ENCODE measurements at places on chromosomes 4 and X.

DNA sequence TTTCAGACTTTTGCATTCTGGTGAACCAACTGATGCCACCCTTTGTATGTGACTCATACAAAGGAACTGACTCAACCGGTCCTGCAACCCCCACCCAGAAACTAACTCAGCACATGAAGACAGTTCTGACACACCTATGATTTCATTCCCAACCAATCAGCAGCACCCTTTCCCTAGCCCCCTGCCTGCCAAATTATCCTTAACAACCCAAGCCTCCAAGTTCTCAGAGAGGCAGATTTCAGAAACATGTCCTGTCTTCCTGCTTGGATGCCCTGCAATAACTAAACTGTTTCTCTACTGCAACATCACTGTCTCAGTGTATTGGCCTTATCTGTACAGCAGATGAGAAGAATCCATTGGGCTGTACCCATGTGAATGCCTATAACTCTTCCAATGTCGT, 284.7 kb downstream of the CAMK2D start:
- DNase-seq, result no peak

GRCh38 chr4:92253986-92254671, 49.6 kb upstream of the GRID2 start:
- no peak for DNase-seq

DNA sequence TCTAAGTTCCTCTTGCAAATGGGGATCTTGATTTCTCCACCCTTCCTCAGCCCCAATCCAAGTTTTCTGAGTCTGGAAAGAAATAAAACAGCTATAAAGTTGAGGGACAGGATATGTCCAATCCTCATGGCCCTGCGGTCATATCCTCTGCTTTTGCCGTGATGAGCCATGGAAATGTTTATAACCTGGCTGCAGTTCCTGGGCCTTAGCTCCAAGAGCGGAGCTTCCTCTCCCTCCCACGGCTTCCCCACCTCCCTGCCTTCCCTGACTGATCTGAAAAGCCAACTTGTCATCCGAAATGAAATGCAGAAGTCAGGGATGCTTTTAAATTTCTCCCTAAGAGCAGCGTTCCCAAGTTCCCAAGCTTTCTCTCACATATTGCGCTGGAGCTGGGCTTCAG, 221.5 kb upstream of the SFRP2 start:
- DNase-seq, result no peak

DNA sequence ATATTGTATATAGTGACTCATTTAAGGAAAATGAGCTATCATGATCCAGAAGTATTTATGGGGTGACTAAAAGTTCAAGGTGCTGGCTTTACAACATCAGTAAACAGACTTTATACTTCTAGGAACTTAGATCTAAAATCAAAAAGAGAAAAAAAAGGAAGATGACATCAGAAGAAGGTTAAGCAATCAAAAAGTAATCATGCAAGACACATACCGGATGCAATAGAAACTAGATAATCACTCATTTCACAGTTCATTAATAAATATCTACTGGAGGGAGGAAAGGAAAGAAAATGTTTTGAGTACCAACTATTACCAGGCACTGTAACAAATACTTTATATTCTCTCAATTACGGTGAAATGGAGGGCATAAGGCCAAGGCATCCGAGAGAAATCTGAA, 276.4 kb downstream of the SPRY1 start:
- no peak for DNase-seq

DNA sequence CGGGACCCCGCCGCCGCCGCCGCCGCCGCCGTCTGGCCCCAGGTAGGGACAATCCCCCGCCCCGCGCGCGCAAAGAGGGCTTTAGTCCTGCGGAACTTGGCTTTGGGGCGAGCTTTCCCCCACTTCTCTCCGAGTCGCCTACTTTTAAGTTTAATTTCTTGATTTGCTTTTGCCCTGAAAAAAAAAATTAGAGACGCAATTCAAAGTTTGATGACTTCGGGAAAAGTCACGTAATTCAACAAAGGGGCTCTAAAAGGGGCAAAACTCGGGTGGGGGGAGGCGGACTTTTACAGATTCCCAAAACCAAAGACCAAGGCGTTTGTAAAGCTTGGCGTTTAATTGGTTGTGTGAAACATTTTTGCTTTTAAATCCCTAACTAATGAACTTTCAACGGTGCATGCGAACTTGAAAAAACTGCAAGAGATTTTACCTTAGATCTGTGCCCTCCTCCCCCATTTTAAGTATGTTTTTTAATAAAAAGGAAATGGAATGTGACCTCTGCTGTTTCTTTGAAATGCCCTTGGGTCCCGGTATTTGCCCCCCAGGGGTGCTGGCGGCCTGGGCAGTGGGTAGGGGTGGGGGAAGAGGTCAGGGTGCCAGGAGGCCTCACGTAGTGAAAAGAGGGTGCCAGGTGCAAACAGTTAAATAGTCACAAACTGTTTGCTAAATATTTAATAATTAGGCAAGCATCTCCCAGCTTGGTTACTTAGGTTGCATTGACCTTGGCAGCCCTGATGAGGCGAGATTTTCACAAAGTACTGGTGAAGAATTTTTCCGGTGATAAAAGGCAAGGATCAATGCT, 209.7 kb downstream of the NWD2 start:
- DNase-seq, result no peak

DNA sequence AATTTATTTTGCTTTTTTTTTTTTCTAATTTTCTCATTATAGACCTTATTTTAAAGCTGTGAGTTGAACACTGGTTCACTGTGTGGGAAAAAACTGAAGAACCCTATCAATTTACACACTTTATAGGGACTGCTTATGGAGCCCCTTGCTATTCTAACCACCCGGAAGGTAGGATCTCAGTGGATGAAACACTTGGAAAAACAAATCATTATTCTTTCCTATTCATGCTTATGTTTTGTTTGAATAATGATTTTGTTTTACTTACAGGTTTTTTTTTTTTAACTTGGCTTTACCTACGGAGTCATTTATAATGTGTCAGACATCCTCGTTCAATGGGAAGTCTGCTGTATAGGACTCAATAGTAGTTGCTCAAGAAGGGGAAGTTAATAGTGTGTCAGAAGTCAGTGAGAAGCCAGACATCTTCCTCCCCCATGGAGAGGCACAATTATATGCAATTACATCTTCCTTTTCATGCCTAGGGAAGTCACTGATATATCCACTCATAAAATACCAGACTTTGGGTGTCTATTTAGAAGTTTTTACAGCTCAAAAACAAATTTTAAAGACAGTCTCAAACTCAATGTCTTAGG, 113.2 kb downstream of the ARSF start:
- DNase-seq, result no peak

GRCh38 chr4:168723569-168723968, 226.7 kb downstream of the PALLD start:
- no peak for DNase-seq

DNA sequence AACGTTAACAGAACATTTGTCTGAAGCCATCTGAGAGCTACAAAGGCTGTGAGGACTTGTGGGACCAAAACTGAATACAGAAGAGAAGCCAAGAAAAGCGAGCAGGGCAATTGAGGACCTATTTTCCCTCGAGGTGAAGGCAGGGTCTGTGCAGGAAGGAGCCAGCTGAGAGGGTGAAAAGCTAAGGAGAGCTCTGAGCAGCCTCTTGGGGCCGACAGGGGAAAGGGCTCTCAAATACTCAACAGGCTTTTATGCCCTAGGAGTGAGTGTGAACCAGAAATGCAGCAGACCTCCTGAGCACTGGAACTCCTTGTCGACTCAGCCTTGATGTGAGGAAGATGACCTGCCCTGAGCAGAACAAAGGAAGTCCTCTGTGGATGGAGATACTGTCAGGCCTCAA, 54.2 kb downstream of the C4orf50 start:
- DNase-seq, result no peak

GRCh38 chr4:135538698-135539097, 1337.1 kb upstream of the PABPC4L start:
- no peak for DNase-seq

- DNase-seq, result no peak
Observed at GRCh38 chrX:68180579-68180978, 252.7 kb downstream of the OPHN1 start.

- DNase-seq, result no peak
Observed at GRCh38 chrX:30483996-30484395, 93.6 kb downstream of the TASL start.

- DNase-seq, result no peak
Observed at GRCh38 chr4:63361628-63362027, 1047.6 kb downstream of the TECRL start.

GRCh38 chr4:32025851-32026459, 1305.8 kb downstream of the PCDH7 start:
- no peak for DNase-seq

DNA sequence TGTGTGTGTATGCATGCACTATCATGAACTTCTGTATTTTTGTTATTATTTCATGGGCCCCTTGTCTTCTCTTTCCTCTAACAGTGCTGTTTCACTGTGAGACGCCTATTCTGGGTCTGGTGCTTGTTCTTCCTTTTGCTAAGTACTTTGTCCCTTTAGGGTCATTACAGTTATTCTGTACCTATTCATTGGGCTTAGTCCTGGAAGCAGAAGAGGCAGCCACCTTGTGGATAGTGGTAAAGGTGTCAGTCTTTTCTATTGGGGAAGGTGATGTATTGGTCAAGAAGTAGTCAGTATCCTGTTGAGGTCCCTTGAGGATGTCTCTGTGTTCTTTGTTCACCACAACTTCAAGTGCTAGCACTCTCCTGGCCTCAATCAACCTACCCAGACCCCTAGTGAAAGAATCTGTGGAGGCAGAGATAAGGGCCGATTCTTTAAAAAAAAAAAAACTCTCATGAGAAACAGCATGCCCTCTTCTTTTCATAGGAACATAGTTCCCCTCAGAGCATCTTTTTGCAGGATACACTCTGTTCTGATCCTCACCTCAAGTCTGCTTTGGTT, 593.8 kb downstream of the SPRY1 start:
- no peak for DNase-seq

DNA sequence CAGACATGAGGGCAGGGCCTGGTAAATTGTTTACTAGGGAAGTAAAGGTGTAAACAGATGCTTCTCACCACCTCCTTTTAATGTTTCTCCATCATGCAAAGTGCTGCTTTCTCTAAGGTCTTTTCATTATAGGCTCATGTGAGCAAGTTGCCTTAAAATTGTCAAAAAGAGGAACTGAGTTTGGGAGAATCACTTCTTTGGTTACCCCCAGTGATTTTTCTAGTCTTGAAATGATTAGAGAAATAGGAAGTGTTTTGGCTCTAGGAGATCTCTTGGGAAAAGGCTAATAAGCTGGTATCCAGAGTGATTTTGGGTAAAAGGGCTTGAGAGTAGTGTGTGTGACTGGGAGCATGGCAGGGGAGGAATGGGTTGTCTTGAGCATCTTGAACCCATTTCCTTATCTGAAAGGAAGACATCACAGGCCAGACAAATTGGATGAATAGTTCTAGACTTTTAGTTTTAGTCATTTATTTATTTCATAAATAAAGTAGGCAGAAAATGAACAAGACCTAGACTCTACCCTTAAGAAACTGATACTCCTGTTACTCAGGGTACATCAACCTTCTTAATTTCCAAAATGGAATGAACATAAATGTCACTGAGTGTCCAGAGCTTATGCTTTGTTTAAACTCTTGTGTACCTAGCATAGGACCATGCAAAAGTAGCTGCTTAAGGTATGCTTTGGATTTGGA, 14.2 kb downstream of the GRPR start:
- DNase-seq, result no peak

- DNase-seq, result no peak
Observed at GRCh38 chr4:14701896-14702295, 300.4 kb upstream of the CPEB2 start.

DNA sequence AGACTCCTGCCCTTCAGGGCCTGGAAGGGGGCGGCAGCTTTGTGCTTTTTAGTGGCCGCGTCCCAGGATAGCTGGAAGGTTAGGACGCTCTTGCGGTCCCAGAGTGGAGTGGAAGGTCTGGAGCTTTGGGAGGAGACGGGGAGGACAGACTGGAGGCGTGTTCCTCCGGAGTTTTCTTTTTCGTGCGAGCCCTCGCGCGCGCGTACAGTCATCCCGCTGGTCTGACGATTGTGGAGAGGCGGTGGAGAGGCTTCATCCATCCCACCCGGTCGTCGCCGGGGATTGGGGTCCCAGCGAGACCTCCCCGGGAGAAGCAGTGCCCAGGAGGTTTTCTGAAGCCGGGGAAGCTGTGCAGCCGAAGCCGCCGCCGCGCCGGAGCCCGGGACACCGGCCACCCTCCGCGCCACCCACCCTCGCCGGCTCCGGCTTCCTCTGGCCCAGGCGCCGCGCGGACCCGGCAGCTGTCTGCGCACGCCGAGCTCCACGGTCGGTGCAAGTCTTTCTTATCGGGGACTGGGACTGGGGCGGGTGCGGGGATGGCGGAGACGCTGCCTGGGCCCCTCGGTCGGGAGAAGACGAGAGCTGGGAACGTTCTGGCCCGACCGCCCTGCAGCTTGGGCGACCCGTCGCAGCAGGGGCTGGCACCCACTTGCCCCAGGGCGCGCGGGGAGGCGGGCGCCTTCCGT, at the start of gene EDNRA:
Gene EDNRA (plus strand): TSS at position 207 of the 686 bp plus-strand sequence. CDS start 4,585 bp downstream, outside the sequence.
- no peak for DNase-seq

GRCh38 chr4:20109391-20109790, 142.3 kb upstream of the SLIT2 start:
- no peak for DNase-seq

DNA sequence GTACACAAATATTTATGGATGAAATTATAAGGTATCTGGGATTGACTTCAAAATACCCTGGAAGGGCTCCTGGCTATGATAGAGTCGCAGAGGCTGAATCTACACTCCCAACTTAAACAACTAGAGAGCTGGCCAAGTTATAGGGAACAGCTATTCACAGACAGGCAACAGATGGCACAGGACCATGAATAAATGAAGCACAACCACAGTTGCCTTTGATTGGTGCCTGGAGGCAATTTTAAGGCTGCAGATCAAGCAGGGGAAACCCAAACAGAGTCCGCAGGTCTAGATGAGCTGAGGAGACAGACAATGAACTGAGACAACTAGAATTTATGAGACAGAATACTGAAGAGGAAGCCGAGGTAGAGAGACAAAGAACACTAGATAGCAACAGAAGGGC, 155.9 kb downstream of the EVC2 start:
- no peak for DNase-seq
